ENCODE measurements at places on chromosomes 4 and X. TPM values are rescaled to one million over a fixed set of nuclear protein-coding genes. Genes with fewer than 3 reads are reported as not detected.
A peak's percentile ranks its signal among the peaks of the same experiment; 100 is the strongest.

CENPU gene
- 2.6 TPM for total RNA-seq

RIPPLY1 gene
- total RNA-seq: not detected

HEPH gene
- 8.8 TPM for total RNA-seq

APLN gene
- total RNA-seq: 0.16 TPM

PCYT1B gene
- total RNA-seq: 0.16 TPM

LAS1L gene
- total RNA-seq: 35.1 TPM

AP1AR gene
- total RNA-seq: 20.2 TPM

RXFP1 gene
- total RNA-seq: 0.15 TPM

MYOZ2 gene
- total RNA-seq: 0.15 TPM

GRCh38 chr4:152357206-152357605 is 178.7 kb downstream of the FBXW7 start:
- no peak for DNase-seq

- no peak for DNase-seq
These were observed 10.7 kb downstream of the RBPJ start for GRCh38 chr4:26331380-26331950.

DNA sequence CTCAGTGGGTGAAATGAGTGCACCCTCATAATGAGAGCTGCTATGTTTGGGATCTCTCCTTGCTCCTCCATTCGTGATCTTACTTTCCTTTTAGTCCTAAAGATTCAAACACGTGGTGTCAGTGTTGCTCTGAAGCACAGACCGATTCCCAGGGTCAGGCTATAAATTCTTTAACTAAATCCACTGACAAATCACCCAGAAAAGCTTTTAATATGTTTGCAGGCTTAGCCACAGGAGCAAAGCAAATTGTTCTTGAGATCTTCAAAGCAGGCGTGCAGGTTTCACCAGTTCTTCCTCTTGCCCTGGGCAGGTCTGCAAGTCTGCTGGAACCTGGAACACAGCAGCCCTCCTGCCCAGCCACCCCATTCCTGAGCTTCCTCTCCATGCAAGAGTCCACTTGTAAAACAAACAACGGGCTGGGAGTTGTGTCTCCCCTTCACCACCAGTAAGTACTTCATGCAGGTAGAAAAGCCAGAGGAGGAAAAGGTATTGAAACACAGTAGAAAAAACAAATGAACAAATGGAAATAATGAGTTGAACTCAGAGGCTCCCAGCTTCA is 70.1 kb upstream of the ENPP6 start:
- DNase-seq: peak; percentile 74

DNA sequence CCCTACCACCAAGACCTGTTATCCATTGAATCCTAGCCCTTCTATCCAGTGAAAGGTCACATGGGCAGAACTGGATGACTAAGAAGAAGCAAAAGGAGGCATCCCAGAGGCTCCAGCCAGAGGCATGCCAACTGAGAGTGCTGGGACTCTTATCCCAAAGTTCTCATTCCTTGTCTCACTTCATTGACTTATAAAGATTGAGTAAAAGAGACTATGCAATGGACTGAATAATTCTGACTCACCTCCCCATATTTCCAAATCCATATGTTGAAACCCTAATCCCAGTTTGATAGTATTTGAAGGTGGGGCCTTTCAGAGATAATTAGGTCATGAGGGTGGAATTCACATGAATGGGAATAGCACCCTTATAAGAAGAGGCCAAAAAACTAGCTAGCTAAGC is 131.4 kb downstream of the COL25A1 start:
- no peak for DNase-seq

- no peak for DNase-seq
These were observed 877.8 kb upstream of the AGA start for GRCh38 chr4:178320003-178320402.

DNA sequence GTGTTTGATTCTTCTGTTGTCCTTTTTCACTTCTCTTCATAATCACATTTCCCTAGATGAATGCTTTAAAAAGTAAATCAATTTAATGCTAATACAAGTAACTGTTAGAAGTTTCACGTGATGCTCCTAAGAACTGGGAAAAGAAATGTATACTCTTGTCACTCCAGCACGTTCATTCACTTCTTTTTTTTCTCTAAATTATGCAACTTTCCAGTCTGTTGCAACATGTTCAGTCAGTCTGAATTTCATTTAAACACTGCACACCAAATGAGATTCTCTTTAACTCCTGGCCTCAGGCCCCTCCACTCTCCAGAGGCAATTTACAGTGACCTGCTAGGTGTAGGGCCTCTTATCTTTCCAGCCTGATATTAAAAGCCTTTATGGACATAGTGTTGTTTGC is 321.9 kb downstream of the HS3ST1 start:
- DNase-seq: no peak

DNA sequence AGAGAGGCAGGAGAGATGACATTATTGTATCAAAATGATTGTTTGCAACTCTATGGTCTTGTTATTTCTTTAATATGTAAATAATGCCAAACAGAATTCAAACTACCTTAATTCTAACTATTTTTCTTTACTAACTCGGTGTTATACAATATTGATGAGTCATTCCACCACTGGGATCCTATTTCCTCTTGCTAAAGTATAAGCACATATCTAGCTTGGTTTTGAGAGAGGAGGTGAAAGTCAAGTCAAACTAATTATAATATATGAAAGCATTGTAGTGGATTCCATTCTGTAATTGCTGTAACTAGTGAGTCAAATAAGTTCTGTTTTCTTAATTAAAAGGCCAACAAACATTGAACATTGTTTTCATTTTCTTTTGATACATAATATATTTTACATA is 837.6 kb downstream of the PDHA2 start:
- DNase-seq: no peak

GRCh38 chrX:17412692-17413091 is 37.7 kb downstream of the NHS start:
- DNase-seq: no peak

DNA sequence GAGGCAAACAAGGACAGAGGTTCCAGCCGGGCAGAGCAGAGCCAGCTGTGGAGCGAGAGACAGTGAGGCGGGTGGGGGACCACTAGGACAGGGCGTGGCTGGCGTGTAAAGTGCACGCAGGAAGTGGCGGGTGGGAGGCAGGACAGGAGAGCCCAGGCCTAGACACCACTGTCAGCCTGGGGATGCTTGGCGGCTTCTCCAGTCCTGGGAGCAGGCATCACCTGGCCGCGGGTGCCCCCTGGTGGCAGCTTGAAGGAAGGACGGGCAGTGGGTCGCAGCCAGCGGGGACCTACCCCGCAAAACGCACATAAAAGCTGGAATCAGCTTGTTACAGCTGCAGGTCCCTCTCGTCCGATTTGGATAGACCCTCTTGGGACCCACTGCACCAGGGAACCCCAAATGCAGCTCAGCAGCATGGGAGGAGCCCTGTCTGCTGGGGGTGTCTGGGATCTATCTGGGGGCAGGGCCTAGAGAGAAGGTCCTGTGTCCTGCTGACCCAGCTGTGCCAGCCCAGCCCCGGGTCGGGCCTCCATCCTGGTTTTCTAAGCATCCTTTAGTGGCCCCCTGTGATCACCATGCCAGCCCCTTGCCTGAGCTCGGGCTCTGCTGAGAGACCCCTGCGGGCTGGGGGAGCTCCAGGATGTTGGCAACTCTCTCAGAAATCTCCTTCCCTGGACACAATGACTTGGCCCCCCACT is 57.7 kb downstream of the WFS1 start:
- peak; percentile 87 for DNase-seq

GRCh38 chr4:40856840-40857362 is 107.1 kb downstream of the NSUN7 start:
- no peak for DNase-seq

DNA sequence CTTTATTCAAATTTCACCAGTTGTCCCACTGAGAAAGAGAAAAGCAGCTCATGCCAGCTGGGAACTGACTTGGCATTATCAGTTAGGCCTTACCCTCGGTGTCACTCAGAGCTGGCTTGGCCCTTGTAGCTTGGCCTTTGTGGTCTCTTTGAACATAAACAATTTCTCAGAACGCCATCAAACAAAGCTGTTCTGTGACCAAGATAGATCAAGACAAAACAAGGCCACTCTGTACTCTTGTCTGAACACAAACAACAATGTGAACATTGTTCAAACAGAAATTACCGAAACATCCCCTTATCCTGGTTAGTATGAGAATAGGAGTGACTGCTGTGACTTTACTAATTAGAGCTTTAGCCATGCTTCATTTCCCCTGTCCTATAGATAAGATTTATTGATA is 57.2 kb downstream of the DIPK2B start:
- no peak for DNase-seq

DNA sequence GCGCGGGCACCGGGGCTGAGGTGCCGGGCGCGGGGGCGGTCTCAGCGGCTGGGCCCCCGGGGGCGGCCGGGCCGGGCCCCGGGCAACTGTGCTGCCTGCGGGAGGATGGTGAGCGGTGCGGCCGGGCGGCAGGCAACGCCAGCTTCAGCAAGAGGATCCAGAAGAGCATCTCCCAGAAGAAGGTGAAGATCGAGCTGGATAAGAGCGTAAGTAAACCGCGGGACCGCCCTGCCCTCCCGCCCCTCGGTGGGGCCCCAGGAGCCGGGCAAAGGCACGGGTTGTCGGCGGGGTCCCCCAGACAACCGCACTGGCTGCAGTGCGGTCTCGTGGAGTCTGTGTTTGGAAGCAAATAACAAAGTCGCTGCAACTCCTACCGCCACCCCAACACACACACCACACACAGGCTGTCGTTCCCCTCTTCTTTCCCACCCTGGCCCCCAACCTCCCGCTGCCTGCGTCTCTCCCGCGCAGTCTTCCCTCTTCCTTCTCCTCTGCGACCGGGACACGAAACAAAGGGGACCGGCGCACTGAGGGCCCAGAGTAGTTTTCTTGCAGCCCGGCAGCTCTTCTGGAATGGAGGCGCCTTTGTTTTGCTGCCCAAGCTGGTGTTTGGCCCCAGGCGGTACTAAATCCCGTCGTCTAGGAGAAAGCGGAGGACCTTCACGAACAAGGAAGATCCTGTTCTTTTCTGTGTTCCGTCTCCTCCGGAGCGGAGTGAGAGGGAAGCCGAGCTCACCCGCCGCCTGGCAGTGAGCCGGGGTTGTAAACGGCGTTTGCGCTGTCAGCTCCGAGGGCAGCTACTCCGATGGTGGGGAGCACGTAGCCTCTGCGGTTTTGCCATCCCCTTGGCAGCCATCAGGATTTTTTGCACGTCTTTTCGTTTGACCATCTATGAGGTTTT is 788 bp downstream of the SAP30 start:
- peak; percentile 60 for DNase-seq

DNA sequence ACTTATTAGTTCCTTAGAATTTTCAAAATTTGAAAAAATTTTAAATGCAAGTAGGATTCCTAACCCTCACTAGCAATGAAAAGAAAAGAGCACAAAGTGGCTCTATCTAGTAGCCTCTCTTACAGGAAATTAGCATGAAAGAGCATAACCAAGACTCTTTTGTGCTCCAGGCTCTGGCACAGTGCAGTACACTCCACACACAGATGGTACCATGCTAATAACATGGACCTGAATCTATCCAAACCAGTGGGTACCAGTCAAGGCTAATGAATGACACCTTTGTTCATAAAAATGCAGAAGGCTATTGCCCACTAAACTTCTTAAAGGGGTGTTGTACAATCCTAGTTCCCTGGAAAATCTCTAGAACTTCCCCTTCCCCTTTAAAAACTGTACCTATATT is 119.0 kb downstream of the MANBA start:
- DNase-seq: no peak

DNA sequence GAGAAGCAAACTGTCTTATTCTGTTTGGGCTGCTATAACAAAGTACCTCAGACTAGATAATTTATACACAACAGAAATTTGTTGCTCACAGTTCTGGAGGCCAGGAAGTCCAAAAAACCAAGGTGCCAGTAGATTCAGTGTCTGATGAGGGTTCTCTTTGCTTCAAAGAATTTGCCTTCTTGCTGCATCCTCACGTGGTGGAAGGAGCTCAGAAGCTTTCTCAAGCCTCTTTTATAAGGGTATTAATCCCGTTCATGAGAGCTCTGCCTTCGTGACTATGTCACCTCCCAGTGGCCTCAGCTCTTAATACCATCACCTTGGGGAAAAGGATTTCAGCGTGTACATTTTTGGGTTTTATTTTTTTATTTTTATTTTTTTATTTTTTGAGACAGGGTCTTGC is 20.1 kb downstream of the CA5B start:
- no peak for DNase-seq

DNA sequence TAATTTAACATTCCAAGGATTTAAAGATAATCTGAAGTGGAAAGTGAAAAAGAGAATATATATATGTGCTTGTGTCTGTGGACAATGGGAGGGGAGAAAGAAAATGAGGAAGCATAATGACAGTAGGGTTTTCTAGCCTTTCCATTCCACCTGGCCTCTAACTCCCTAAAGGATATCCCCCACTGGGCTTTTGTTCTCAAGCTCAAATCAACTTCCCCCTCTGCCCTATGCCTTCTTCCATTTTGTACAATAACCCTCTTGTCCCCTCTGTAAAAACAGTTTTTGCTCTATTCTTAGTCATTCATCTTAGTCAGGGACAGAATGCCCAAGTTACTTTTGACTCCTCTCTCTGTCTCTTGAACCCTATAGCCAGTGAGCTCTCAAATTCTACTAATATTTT is 23.6 kb downstream of the ANTXR2 start:
- DNase-seq: no peak

DNA sequence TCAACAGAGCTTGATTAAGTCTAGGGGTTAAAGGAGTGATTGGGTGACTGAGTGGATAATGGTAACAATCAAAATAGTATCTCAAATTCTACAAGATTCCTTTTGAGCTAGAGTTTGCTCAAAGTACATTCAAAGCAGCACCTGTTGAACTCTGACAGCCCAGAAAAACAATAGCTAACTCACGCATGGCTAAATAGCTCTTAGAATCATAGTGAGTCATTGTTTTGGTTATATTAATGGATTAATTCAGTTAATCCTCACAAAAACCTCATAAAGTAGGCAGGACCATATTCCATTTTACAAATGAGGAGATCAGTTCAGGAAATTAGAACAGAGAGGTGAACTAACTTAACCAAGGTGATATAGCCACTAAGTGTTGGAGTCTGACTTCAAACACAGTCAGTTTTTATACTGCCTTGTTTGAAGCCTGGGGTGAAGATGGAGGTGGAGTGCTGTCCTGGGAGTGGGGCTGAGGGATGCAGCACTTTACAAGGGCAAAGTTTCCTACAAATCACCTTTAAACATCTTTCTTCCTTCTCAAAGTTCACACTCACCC is 35.9 kb upstream of the PPM1K start:
- DNase-seq: no peak

DNA sequence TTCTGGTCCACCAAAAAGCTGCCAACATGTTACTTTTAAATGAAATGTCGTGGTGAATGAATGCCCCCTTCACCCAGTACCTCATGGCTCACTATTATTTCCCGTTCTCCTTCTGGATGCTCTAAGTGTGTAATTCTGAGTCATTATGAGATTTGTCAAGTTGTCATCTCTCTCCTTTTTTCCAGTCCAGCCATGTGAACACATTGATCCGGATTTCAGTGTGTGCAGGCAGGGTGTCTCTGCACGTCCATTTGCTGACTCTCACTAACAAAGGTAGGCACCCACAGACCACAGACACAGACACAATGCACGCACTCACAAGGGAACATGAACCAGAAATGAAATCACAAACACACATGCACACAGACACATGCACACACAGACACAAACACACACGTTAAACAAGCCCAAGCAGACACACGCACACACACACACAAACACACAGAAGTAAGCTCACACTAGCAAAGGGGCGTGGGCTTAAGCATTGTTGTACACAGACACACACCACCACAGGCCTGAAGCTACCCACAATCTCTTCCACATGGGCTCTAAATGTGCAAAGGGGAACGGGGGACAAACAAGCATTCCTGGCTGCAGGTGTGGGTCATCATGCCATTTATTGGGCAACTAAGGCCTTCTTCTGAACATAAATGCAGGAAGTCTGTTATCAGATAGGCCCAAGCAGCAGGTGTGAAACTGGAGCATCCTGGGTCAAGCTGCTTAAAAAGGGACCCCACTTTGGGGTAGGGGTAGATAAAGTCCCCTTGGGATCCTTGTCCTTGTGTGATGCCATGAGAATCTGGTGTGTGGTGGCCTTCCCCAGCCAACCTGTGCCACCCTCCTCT is 58.1 kb downstream of the NBDY start:
- DNase-seq: no peak
